ENCODE measurements at places on chromosomes 4 and X.

DNA sequence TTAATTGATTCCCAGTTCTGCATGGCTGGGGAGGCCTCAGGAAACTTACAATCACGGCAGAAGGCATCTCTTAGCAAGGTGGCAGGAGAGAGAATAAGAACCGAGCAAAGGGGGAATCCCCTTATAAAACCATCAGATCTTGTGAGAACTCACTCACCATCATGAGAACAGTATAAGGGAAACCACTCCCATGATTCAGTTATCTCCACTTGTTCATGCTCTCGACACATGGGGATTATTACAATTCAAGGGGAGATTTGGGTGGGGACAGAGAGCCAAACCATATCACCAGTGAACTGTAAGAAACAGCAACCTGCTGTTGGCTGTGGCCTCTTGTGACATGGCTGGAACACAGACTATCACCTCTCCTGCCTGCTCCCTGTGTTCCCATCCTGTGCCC is 7.1 kb upstream of the CYTL1 start:
- DNase-seq = no peak

DNA sequence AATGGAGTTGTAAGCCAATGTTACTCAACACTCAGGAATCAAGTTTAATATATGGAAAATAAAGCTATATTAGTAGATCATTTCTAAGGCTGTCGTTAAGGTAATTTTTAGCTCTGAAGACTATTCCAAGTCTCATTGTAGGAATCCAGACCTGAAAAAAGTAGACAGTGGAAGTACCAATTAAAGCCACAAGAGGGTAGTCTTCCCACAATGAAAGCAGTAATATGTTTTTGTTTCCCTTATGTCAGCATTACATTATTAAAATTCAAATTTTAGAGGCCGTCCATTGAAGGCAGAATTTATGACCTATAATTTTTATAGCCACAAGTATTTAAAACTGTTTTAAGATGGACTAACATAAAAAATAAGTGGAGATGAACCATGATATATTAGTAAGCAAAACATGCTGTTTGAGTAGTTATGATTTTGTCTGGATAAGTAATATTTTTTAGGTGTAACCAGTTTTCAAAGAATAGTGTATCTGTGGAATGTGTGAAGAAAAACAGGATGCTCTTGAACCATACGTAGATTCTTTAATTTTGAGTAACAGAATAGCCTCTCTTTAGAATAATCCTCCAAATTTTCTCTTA is 372.6 kb upstream of the TECRL start:
- no peak for DNase-seq

GRCh38 chrX:110847334-110847733 is 51.7 kb upstream of the CHRDL1 start:
- DNase-seq = no peak

DNA sequence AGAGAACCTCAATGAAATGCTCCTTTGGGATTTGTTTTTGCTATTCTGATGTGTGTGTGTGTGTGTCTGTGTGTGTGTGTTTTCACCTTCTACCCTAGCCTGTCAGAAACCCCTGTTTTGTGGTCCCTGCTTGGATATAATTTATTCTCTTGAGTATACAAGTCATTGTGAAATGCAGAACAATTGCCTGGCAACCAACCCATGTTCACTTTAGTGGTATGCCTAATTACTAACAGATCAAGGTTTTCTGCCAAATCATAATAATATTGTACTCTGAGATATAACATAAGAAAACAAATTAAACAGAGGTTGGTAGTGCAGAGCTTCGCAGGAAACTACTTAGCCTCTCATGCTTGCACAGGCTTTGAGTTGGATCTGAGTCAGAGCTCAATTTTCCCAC is 7.0 kb upstream of the TET2 start:
- no peak for DNase-seq

- no peak for DNase-seq
Measured at GRCh38 chr4:122623637-122624166, 2.8 kb upstream of the IL21 start.

DNA sequence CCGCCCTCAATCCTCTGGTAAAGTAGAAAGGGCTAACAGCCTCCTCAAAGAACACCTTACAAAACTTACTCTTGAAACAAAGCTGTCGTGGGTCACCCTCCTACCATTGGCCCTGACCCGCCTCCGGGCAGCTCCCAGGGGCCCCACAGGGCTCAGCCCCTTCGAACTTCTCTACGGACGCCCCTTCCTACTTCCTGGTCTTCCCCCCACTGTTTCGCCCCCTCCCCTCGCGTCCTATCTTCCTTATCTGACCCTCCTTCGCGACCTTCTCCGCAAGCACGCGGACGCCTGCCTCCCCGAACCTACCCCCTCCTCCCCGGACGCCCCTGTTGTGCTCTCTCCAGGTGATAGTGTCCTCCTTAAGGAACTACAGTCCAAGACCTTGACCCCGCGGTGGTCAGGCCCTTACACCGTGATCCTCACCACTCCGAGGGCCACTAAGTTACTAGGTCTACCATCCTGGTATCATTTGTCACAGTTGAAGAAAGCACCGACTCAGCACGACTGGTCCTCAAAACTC is 963.1 kb downstream of the RPA4 start:
- DNase-seq = no peak

All from left ventricle myocardium inferior (tissue), 1 donor.